Breast epithelium (tissue), 4 donors: ENCODE measurements at places on chromosomes 7 and 10. TPM values are rescaled to one million over a fixed set of nuclear protein-coding genes. Genes with fewer than 3 reads are reported as not detected.

DNA sequence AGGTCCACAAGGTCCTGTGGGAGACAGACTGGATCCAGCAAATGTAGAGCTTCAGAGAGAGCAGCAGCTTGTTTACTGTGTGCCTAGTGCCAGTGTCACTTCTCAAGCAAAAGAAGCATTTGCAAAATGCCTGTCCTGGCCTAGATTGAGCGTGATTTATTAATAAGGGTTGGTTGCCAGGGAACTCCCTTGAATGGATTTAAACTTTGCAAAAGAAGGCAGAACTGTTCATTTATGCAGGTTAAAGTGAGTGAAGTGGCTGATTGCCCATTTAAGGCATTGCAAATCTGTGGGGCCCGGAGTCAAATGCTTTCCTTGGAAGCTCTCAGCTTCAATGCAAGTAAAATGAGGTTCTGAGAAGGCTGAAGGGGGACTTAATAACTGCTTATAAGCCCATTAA is 71.3 kb downstream of the CDHR3 start:
- no peak overlapping the region for H3K27ac ChIP-seq
- no peaks in the 10 kb centered on the region for H3K36me3 ChIP-seq
- no peak overlapping the region for H3K4me3 ChIP-seq
- no peak for DNase-seq
- no peaks in the 10 kb centered on the region for H3K4me1 ChIP-seq

DNA sequence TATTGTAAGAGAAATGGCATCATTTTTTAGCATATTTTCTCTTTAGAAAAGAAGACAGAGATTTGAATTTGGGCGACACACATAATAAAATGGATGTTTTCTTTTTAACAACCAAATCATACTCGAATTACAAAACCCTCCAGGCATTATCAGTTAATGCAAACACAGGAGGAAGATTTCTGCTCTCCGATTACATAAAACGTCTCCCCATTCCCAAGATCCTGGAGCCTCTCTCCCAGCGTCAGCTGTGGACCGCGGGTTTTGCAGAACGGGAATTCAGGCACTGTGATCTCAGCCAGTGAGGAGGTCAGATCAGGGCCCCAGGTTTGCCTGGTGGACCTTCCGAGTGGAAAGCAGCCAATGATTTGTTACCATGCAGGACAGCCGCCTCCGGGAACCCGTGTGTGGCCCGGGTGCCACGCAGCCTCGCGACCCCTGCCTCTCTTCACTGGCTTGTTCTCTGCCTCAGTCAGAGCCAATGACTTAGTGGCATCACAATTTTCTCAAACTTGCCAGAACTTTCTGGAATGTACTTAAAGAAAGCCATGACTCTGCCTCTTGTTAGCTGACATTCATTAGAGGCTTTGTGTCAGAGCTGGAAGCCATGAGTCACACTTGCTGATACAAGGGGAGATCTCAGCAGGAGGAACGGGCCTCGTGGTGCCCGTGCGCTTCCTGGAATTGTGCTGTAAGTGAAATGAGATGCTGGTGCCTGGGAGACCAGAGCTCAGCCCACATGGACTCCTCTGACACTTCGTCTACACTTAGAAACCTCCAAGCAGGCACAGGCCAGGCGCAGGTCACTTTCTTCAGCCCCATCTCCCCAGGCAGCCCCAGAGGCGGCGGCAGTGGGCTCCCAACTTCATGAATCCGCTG is 246.1 kb downstream of the KLF6 start:
- no peak overlapping the region for H3K4me3 ChIP-seq
- no peaks in the 10 kb centered on the region for H3K36me3 ChIP-seq
- H3K27me3 ChIP-seq: no peaks in the 10 kb centered on the region
- H3K27ac ChIP-seq: peak overlapping the region; percentile 66
- no peaks in the 10 kb centered on the region for H3K4me1 ChIP-seq

DNA sequence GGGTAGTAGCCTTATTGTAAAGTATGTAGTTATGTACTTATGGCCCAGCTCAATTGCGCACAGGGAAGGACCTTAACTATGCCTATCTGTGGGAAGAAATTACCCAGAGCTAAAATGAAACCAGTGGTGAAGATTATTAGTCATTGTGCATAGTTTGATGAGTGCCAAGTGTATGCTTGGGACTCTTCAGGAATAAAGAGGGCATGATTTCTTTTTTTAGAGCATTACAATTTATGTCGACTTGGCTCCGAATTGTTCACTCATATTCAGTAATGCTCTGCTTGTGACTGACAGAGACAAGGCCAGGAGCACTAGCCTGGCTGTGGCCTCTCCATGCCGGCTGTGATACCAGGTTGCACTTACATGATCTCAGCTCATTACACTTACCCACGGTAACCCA is 269.5 kb downstream of the TRIL start:
- DNase-seq: no peak
- no peak overlapping the region for H3K27ac ChIP-seq
- no peaks in the 10 kb centered on the region for H3K36me3 ChIP-seq

- H3K27me3 ChIP-seq: no peaks in the 10 kb centered on the region
- H3K36me3 ChIP-seq: no peaks in the 10 kb centered on the region
- no peak overlapping the region for H3K27ac ChIP-seq
- no peak for DNase-seq
Measured at GRCh38 chr10:6039711-6040110, 22.5 kb downstream of the IL2RA start.

- no peaks in the 10 kb centered on the region for H3K36me3 ChIP-seq
- H3K27me3 ChIP-seq: no peaks in the 10 kb centered on the region
- no peaks in the 10 kb centered on the region for H3K4me1 ChIP-seq
- no peak overlapping the region for H3K27ac ChIP-seq
Measured at GRCh38 chr7:36057323-36057722, 95.7 kb upstream of the EEPD1 start.

DNA sequence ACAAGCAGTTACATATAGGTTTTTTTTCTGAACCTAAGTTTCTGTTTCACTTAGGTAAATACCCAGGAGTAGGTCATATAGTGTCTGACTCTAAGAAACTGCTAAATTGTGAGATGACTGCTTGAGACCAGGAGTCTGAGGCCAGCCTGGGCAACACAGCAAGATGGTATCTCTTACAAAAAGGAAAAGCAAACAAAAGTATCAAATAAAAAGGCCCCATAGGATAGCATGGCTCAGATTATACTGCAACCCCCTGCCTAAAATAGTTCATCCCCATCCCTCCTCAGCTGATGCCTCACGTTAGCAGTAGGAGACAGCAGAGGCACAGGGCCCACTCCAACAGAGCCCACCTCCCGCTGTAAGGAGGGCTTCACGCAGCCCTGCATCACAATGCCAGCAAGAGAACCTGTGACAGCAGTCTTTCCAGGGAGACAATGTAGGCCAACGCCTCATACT is 90.3 kb downstream of the SRPK2 start:
- no peaks in the 10 kb centered on the region for H3K4me1 ChIP-seq
- no peak overlapping the region for H3K4me3 ChIP-seq
- no peak overlapping the region for H3K27ac ChIP-seq
- no peaks in the 10 kb centered on the region for H3K27me3 ChIP-seq
- no peak for DNase-seq

GRCh38 chr10:58335306-58336005 is 650 bp downstream of the UBE2D1 start:
- H3K27me3 ChIP-seq: no peaks in the 10 kb centered on the region
- H3K4me3 ChIP-seq: peak overlapping the region; percentile 87
- no peaks in the 10 kb centered on the region for H3K36me3 ChIP-seq
- DNase-seq: no peak

DNA sequence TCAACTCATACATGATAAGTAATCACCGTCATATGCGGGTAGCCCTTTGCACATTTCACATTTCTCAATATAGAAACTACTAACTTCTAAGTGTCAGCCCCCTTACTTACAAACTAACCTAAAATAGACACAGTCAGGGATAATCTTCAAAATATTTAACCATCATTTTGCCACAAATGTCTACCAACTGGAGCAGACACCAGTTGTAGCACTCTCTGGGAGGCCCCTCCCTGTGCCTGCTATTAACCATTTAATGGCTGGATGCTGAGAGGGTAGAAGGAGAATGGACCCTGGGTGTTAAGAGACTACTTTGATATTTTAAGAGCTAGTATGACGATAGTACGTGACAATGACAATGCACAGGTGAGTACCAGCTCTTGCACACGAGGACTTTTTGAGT is 116.4 kb downstream of the SORBS1 start:
- H3K4me3 ChIP-seq: no peak overlapping the region
- peak overlapping the region; percentile 89 for H3K27ac ChIP-seq
- DNase-seq: no peak
- H3K4me1 ChIP-seq: peaks cover 21% of the 10 kb centered on the region

- no peak overlapping the region for H3K4me3 ChIP-seq
- H3K4me1 ChIP-seq: peaks cover 6% of the 10 kb centered on the region
- H3K27ac ChIP-seq: no peak overlapping the region
- no peak for DNase-seq
- H3K36me3 ChIP-seq: no peaks in the 10 kb centered on the region
- no peaks in the 10 kb centered on the region for H3K27me3 ChIP-seq
Measured at GRCh38 chr10:97534746-97535367, 36.1 kb downstream of the UBTD1 start.

- H3K36me3 ChIP-seq: peaks cover 5% of the 10 kb centered on the region
- no peaks in the 10 kb centered on the region for H3K27me3 ChIP-seq
- no peak for DNase-seq
- no peak overlapping the region for H3K4me3 ChIP-seq
- no peaks in the 10 kb centered on the region for H3K4me1 ChIP-seq
- no peak overlapping the region for H3K27ac ChIP-seq
Measured at GRCh38 chr7:147646568-147646967, 944.0 kb upstream of the C7orf33 start.

- no peak overlapping the region for H3K4me3 ChIP-seq
- no peak overlapping the region for H3K27ac ChIP-seq
- H3K27me3 ChIP-seq: peaks cover 8% of the 10 kb centered on the region
- no peaks in the 10 kb centered on the region for H3K36me3 ChIP-seq
- H3K4me1 ChIP-seq: no peaks in the 10 kb centered on the region
Measured at GRCh38 chr10:21513405-21513788, 12.1 kb downstream of the SKIDA1 start.

DNA sequence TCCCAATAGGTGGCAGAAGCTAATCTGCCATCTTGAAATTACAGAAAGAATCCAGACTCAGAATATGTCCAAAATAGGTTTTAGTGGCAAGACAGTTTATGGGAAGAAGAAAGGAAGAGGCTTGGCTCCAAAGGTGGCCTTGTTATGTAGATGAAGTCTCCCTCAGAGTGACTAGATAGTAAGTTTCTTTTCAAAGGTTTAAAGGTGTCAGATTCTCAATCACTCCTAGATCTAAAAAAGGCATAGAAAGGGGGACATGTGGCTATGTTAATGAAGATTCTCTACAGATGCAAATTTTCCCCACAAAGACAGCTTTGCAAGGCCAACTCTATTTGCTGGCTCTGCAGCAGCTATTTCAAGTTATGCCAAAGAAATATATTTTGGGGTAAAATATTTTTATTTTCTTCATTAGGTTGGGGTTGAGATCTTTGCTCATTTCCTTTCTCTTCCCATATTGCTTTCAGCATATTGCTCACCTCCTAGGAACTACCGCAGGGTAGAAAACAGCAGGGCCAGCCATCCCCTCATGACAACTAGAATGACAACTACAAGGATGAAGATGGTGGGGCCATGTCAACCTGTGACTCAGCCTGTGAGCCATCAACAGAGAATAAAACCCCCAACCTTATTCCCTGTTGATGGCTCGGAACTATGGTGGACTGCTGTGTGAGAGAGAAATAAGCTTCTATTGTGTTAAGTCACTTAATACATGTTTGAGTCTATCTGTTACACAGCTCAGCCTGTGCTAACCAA is 274.0 kb upstream of the GALNT17 start:
- DNase-seq: no peak
- no peaks in the 10 kb centered on the region for H3K4me1 ChIP-seq
- H3K4me3 ChIP-seq: no peak overlapping the region
- no peak overlapping the region for H3K27ac ChIP-seq
- no peaks in the 10 kb centered on the region for H3K27me3 ChIP-seq

GRCh38 chr7:95264363-95264891 is 59.9 kb downstream of the PON1 start:
- no peak for DNase-seq
- H3K4me3 ChIP-seq: no peak overlapping the region
- no peaks in the 10 kb centered on the region for H3K36me3 ChIP-seq
- H3K27ac ChIP-seq: no peak overlapping the region
- H3K4me1 ChIP-seq: no peaks in the 10 kb centered on the region

GRCh38 chr7:14332155-14332554 is 342.7 kb upstream of the ETV1 start:
- H3K36me3 ChIP-seq: no peaks in the 10 kb centered on the region
- DNase-seq: no peak
- H3K27ac ChIP-seq: no peak overlapping the region

DNA sequence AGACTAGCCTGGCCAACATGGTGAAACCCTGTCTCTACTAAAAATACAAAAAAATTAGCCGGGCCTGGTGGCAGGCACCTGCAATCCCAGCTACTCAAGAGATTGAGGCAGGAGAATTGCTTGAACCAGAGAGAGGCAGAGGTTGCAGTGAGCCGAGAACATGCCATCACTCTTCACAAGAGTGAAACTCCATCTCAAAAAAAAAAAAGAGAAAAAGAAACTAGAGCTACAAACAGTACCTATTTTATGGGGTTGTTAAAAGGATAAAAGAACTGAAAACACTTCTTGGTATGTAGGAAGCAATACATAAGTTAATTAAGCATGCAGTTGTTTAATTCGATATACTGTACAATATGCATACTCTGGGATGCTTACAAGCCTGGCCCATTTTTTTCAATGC is 216.9 kb downstream of the SORCS1 start:
- no peaks in the 10 kb centered on the region for H3K36me3 ChIP-seq
- H3K27me3 ChIP-seq: no peaks in the 10 kb centered on the region
- H3K4me3 ChIP-seq: no peak overlapping the region
- DNase-seq: no peak
- no peaks in the 10 kb centered on the region for H3K4me1 ChIP-seq
- H3K27ac ChIP-seq: no peak overlapping the region

- no peak overlapping the region for H3K27ac ChIP-seq
- H3K36me3 ChIP-seq: no peaks in the 10 kb centered on the region
- DNase-seq: no peak
- H3K27me3 ChIP-seq: no peaks in the 10 kb centered on the region
Measured at GRCh38 chr10:29412485-29412884, 123.6 kb downstream of the LYZL1 start.

- no peaks in the 10 kb centered on the region for H3K27me3 ChIP-seq
- peaks cover 5% of the 10 kb centered on the region for H3K36me3 ChIP-seq
- no peaks in the 10 kb centered on the region for H3K4me1 ChIP-seq
- DNase-seq: no peak
Measured at GRCh38 chr10:6102128-6102527, 13.3 kb downstream of the RBM17 start.

The CISD1 gene
- total RNA-seq: 13.2 TPM

The GDF2 gene
- not detected for total RNA-seq

The AKR1C8 gene
- 0.73 TPM for total RNA-seq

The CLDN12 gene
- 43.3 TPM for total RNA-seq

The LHFPL3 gene
- total RNA-seq: not detected

The TACR2 gene
- 0.73 TPM for total RNA-seq

The MBL2 gene
- not detected for total RNA-seq

The LIPF gene
- total RNA-seq: not detected

The TACC2 gene
- total RNA-seq: 26.1 TPM

The ANXA8L1 gene
- 0.48 TPM for total RNA-seq

The ASIC3 gene
- total RNA-seq: 2.3 TPM

The TSPAN33 gene
- 3.9 TPM for total RNA-seq

The IMMP2L gene
- total RNA-seq: 19.8 TPM

The ARHGEF35 gene
- total RNA-seq: 31.8 TPM
